ENCODE measurements at places on chromosomes 1 and 21. TPM values are rescaled to one million over a fixed set of nuclear protein-coding genes. Genes with fewer than 3 reads are reported as not detected.

The DISP3 gene
- total RNA-seq: not detected

The INAVA gene
- total RNA-seq: not detected

The MYBPH gene
- 0.06 TPM for total RNA-seq

The HSPB7 gene
- total RNA-seq: 21.6 TPM

The NPHS2 gene
- not detected for total RNA-seq

The KCNQ4 gene
- under 0.01 TPM for total RNA-seq

The ADGRL4 gene
- 55.9 TPM for total RNA-seq

The C1orf94 gene
- 0.06 TPM for total RNA-seq

The ATP1A4 gene
- total RNA-seq: not detected

The C1orf185 gene
- not detected for total RNA-seq

The ANXA9 gene
- total RNA-seq: 0.06 TPM

The AMIGO1 gene
- 0.81 TPM for total RNA-seq

The ITGB2 gene
- 0.06 TPM for total RNA-seq

The ADAM30 gene
- total RNA-seq: not detected

The UBAP2L gene
- total RNA-seq: 66.3 TPM

The RGS13 gene
- total RNA-seq: not detected

The CYP4B1 gene
- total RNA-seq: not detected

The LRRC8B gene
- 0.75 TPM for total RNA-seq

The LRRC38 gene
- total RNA-seq: 0.50 TPM

The ACTL8 gene
- not detected for total RNA-seq

The PCSK9 gene
- 0.25 TPM for total RNA-seq

The KRTAP6-2 gene
- not detected for total RNA-seq

The AMY2A gene
- not detected for total RNA-seq

The TBX15 gene
- 0.25 TPM for total RNA-seq

The LCE3D gene
- not detected for total RNA-seq

The SERTAD4 gene
- 3.4 TPM for total RNA-seq

The TTC39A gene
- 3.3 TPM for total RNA-seq

The SMYD2 gene
- 20.2 TPM for total RNA-seq

The EDN2 gene
- not detected for total RNA-seq

The MAN1C1 gene
- total RNA-seq: 8.9 TPM

The NPL gene
- total RNA-seq: 3.2 TPM

Data from aortic smooth muscle cell (primary cell).